ENCODE measurements at places on chromosomes 2 and 18. TPM values are rescaled to one million over a fixed set of nuclear protein-coding genes. Genes with fewer than 3 reads are reported as not detected.

Gene SCN7A
- not detected for total RNA-seq

Gene SLC40A1
- 19.7 TPM for total RNA-seq

Gene OSR1
- 70.5 TPM for total RNA-seq

Gene NEB
- 0.39 TPM for total RNA-seq

Gene TRAPPC8
- 16.8 TPM for total RNA-seq

Gene KIAA2012
- not detected for total RNA-seq

Gene CYP27C1
- total RNA-seq, result not detected

Gene CDH19
- 53.5 TPM for total RNA-seq

Gene CRYBA2
- total RNA-seq, result not detected

Gene CD226
- not detected for total RNA-seq

Gene AP1S3
- total RNA-seq, result 0.39 TPM

Gene SPC25
- 0.44 TPM for total RNA-seq

Gene LRRFIP1
- 30.7 TPM for total RNA-seq

Gene IL18R1
- total RNA-seq, result 13.1 TPM

Gene SCN3A
- total RNA-seq, result not detected

Gene THUMPD2
- total RNA-seq, result 4.1 TPM

Gene DPP10
- total RNA-seq, result not detected

Gene GCA
- 0.94 TPM for total RNA-seq

Gene AMER3
- total RNA-seq, result not detected

Gene FEZ2
- 49.2 TPM for total RNA-seq

Gene DOK6
- 0.98 TPM for total RNA-seq

Gene PLA2R1
- 20.8 TPM for total RNA-seq

Gene ATP6V1C2
- total RNA-seq, result 0.50 TPM

Gene AQP12A
- not detected for total RNA-seq

Gene HMSD
- total RNA-seq, result not detected

Gene RNF125
- 1.3 TPM for total RNA-seq

Gene RNU2-63P
- not detected for total RNA-seq

Gene CXCR1
- not detected for total RNA-seq

Gene UCN
- 1.2 TPM for total RNA-seq
